B cell (primary cell): ENCODE measurements at places on chromosomes 2 and 18. TPM values are rescaled to one million over a fixed set of nuclear protein-coding genes. Genes with fewer than 3 reads are reported as not detected.

Gene PFN4
- 0.39 and 0.66 TPM in 2 replicates for total RNA-seq

DNA sequence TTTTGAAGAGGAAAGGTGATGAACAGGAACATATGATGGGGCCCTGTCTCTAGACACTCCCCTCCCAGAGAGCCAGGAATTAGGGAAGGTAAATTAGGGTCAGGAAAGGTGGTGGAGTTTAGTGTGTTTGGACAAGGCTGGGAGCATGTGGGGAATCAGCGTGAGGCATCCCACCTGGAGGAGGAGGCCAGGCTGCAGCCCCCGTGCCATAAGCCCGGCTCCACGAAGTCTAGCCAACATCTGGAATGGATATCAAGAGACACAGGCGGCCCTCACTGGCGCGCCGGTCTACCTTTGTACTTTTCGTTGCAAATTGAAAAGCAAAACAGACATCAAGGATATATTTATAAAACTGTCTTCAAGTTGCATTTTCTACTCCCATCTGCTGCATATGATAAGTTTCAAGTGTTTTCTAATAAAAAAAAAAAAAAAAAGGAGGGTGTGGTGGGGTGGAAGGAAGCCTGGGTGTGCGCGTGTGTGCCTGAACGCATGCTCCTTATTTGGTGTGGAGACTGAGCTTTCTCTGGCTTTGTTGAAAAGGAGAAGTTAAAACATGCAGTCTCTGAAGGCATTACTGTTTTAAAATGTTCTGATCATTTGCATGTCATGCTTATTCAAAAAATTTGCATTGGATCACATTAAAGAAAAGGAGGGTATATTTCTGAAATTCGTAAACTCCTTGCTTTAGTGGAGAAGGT lies 546.7 kb upstream of the ID2 start:
- H3K27me3 ChIP-seq, result no peaks in the 10 kb centered on the region
- no peak overlapping the region for H3K4me3 ChIP-seq
- DNase-seq, result peak; percentile 15
- no peaks in the 10 kb centered on the region for H3K36me3 ChIP-seq

DNA sequence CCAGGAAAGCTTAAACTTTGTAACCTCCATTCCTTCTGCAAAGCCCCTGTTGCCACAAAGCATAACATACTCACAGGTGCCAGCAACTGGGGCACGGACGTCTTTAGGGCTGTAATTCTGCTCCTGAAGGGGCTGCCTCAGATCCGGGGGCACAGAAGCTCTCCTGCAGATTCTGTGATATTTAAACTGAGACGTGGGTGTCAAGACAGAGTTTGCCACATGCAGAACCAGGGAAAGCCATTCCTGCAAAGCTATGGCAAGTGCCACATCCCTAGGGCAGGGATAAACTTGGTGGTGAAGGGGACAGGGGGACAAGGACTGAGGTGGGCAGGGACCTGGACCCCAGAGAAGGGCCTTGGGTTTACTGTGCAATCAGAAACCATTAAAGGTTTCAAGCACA lies 247.2 kb downstream of the EIPR1 start:
- DNase-seq, result no peak
- H3K4me1 ChIP-seq, result peaks cover 3% of the 10 kb centered on the region
- no peaks in the 10 kb centered on the region for H3K36me3 ChIP-seq
- H3K4me3 ChIP-seq, result no peak overlapping the region
- no peak overlapping the region for H3K27ac ChIP-seq

- H3K27ac ChIP-seq, result no peak overlapping the region
- no peaks in the 10 kb centered on the region for H3K27me3 ChIP-seq
- no peak overlapping the region for H3K4me3 ChIP-seq
- no peak for DNase-seq
- no peaks in the 10 kb centered on the region for H3K36me3 ChIP-seq
These were observed 21.0 kb upstream of the HES6 start for GRCh38 chr2:238260883-238261282.

GRCh38 chr2:24380820-24381219 lies 20.5 kb upstream of the ITSN2 start:
- no peak overlapping the region for H3K4me3 ChIP-seq
- H3K27me3 ChIP-seq, result no peaks in the 10 kb centered on the region
- no peak for DNase-seq
- H3K27ac ChIP-seq, result no peak overlapping the region
- no peaks in the 10 kb centered on the region for H3K36me3 ChIP-seq
